ENCODE measurements at places on chromosomes 1 and 21. TPM values are rescaled to one million over a fixed set of nuclear protein-coding genes. Genes with fewer than 3 reads are reported as not detected.

- DNase-seq: no peak
Measured at GRCh38 chr1:40243351-40243750, 4.4 kb upstream of the TMCO2 start.

The OPRD1 gene
- total RNA-seq: not detected

- DNase-seq: no peak
Measured at GRCh38 chr1:221809091-221810029, 67.5 kb upstream of the DUSP10 start.

The MFAP2 gene
- 9.0 TPM for total RNA-seq

- peak; percentile 12 for DNase-seq
Measured at GRCh38 chr1:184753608-184754475, 816 bp downstream of the EDEM3 start.

GRCh38 chr1:179127163-179127895 lies 45.5 kb downstream of the TOR3A start:
- no peak for DNase-seq

- no peak for DNase-seq
Measured at GRCh38 chr1:1307261-1307922, 338 bp downstream of the ACAP3 start.

The LRRC3 gene
- total RNA-seq: 2.3 TPM

Measured in mammary epithelial cell (primary cell).